Renal pelvis (tissue), 12 donors: ENCODE measurements at places on chromosomes 5 and 9.

DNA sequence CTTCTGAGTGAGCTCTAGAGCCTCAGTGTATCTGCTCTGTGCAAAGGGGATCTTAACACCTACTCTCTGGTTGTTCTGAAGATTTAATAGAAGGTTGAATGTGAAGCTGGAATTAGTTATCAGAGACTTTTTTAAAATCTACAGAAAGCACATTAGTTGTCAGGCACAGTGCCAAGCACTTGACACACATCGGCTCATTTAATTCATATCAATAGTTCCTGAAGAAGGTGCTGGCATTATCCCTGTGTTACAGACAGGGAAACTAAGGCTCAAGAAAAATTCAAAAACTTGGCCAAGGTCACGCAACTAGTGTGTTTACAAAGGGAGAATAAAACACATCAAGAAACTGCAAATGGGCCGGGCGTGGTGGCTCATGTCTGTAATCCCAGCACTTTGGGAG, 80.2 kb downstream of the FGF18 start:
- no peak for DNase-seq

GRCh38 chr5:81226286-81226685, 6.8 kb upstream of the CKMT2 start:
- no peak for DNase-seq

GRCh38 chr5:113106821-113107220, 130.2 kb downstream of the DCP2 start:
- DNase-seq: no peak

GRCh38 chr5:93603793-93604643, 21.0 kb downstream of the NR2F1 start:
- no peak for DNase-seq

GRCh38 chr5:173477345-173478040, 139.0 kb downstream of the BOD1 start:
- no peak for DNase-seq

GRCh38 chr5:141558150-141558549, 60.6 kb downstream of the DIAPH1 start:
- no peak for DNase-seq

DNA sequence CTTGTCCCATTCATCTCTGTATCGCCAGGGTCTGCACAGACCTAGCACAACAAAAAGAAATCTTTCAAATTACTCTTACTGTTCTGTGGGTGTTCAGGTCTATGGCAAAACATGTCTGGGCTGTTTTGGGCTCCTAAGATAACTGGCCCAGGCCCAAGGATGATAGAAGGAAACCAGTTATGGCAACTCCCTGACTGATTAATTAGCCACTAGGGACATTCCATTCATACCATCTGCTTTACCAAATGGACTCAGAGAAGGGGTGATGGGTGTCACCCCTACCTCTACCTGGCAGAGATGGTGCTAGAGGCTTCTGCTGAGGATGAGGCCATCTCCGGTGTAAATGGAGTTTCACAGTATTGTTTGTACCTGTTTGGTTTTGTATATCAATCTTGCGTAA, 1.9 kb downstream of the SLC31A2 start:
- DNase-seq: no peak

DNA sequence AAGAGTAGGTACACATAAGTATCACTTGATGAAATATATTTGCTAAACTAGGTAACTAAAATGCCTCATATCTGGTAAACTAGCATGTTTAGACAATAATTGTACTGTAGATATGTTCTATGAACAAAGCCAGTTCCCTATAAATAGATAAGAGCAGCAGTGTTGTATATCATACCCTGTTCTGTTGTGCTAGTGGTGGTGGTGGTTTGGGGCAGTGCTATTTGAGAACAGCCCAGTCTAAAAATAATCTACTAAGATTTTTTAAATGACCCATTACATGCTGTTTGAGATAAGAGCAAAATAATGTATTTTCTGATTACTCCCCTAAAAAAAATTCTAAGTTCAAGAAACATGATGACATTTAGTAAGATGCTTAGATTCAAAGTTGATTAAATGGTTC, 829.2 kb upstream of the DMAC1 start:
- DNase-seq: no peak
